Brain (organoid and tissue), 16 donors: ENCODE measurements at places on chromosomes 4 and X.

DNA sequence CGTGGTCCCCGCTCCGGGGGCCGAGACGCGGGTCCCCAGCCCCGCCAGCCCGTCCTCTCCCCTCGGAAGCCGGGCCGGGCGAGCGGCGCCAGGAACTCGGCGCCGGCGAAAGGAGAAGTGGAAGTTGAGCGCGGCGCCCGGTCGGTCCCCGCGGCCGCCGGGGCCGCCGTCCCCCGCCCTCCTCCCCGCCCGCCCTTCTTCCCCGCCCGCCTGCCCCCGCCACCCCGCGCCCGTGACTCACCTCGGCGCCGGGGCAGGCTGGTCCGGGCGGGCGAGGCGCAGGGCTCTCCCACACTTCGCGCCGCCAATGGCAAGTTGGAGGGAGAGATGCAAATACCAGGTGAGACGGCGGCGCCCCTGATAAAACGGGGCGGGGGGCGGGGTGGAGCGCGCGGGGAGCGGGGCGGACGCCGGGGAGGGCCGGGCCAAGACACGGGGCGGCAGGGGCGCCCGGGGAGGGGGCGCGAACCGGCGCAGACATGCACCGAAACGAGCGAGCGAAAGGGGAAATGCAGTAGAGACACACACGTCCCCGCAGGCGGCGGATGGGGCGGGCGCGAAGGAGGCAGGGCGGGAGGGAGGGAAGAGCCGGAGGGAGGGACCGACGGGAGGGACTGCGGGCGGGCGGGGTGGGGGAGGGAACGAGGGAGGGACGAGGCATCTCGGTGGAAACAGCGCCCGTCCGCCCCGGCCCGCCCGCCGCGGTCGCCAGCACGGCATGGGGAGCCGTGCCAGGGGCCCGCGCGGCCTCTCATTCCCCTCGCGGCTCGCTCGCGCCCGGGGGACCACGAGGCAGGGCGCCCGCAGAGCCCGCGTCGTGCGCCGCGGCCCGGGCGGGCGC is at the start of gene ELF4:
ELF4 (minus strand) TSS at position 119 of the 841 bp plus-strand sequence. CDS start 29,167 bp downstream, outside the sequence.
- no peak for DNase-seq

DNA sequence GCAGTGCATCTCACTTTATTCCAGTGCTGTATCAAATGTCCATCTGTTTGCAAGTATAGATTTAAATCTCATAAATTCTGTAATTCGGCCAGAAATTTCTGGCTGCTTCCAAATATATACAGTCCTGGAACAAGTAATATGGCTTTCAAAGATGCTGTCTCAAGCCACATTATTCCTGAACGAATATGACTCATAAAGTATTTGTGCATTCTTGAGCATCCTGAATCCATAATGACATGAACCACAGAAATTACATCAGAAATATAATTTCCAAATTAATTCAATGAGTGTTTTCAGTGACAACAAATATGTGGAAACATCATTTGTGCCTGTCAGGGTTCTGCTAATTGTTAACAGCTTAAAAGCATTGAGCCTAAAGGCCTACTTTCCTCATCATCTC is 140.9 kb upstream of the HPGD start:
- DNase-seq = no peak

DNA sequence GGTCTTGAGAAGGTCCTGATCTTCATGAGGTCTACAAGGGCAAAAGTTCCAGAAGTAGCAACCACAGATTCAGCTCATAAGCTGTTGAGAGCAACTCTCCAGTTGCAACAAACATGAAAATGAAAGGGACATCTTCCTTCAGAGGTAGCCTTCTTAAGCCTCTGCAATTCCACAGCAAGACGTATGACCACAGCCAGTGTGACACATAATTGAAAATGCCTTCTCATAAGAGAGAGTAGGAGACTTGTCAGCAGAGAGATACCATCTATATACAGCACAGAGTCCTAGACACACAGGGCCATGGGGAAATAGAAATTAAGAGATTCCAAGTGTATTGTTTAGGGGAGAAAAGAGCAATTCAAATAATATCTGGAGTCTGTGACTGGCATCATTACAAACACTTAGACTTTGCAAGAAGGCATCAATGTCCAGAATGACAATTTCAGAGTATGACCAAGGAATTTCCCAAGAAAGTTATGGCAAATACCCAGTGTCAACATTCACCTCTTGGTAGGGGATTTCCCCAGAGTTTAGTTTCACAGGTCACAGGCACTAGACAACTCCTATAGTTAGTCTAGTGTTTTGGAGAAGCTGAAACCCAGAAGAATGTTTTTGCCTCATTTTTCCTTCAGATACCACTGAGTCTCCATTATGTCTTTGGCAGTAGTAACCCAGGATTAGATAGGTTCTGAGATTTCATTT is 340.3 kb downstream of the ZNF674 start:
- DNase-seq = no peak

DNA sequence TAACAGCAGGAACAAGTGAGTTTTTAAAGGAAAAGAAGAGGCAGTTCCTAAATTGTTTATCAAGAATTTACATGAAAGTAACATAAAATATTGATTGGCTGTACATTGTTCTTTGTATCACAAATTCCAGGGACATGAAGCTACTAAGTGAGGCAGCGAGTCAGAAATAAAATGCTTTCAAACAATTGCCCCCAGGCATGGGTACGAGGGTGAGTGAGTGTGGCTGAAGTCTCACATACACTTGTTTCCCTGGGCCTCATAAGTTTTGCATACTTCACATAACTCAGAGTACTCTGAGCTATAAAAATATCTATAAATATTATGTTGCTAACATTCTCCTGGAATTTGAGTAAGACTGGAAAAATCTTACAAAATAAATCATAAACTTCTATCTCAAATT is 511.6 kb upstream of the PRKX start:
- no peak for DNase-seq

DNA sequence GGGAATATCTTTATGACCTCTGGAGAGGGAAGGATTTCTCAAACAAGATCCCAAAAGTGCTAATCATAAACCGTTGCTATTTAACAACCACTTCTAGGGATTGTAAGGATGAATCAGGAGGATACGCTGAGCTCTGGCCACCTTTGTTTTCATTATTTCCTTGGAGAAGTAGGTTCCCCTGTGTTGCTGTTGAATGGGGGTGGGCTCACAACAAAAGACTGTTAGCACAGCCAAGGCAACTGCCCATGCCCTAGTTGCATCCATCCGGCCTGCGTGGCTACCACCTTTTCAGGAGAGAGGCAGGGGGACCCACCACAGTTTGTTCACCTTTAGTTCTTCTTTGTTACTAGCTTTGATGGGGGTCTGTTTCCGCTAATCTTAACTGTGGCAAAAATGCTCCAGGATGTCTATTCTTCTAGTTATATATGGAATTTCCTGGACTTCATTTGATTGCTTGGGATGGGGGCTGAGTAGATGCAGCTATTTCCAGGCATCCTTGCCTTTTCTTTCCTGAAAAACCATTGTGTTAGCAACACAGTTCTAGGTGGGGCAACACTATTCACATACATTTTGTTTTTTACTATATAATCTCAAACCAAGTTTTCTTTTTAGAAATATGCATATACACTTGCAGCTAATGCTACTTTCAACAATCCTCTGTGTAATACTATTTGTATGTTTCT is 95.4 kb downstream of the KDR start:
- DNase-seq = no peak

GRCh38 chrX:68574240-68574639 is 73.2 kb upstream of the STARD8 start:
- no peak for DNase-seq
